Activated CD4-positive, alpha-beta T cell treated with anti-CD3 and anti-CD28 coated beads for 36 hours (primary cell): ENCODE measurements at places on chromosomes 7 and 10. TPM values are rescaled to one million over a fixed set of nuclear protein-coding genes. Genes with fewer than 3 reads are reported as not detected.

Gene SMKR1
- 2.3 TPM for total RNA-seq

Gene DDC
- 0.28 TPM for total RNA-seq

Gene WNT16
- not detected for total RNA-seq

Gene MTPN
- 136 TPM for total RNA-seq

Gene SEM1
- 42.9 TPM for total RNA-seq

Gene SEC31B
- total RNA-seq = 36.7 TPM

Gene FANK1
- total RNA-seq = 1.0 TPM

Gene ATOH7
- not detected for total RNA-seq

Gene CARD11
- total RNA-seq = 108 TPM

Gene PIK3AP1
- 2.9 TPM for total RNA-seq

Gene LOXL4
- total RNA-seq = not detected

Gene PRKG1
- not detected for total RNA-seq

Gene SPDYE16
- 0.18 TPM for total RNA-seq

Gene ZFAND2A
- 21.6 TPM for total RNA-seq

Gene ANKRD30A
- total RNA-seq = not detected

Gene ZNF804B
- not detected for total RNA-seq

Gene SFMBT2
- total RNA-seq = 17.6 TPM

Gene EIF4EBP2
- total RNA-seq = 24.4 TPM

Gene TRIL
- total RNA-seq = not detected

Gene ASB10
- not detected for total RNA-seq

Gene PITX3
- 0.66 TPM for total RNA-seq

Gene ANKRD7
- 0.34 TPM for total RNA-seq

Gene RBP3
- total RNA-seq = not detected

Gene NRAP
- total RNA-seq = not detected

Gene NKX6-2
- total RNA-seq = not detected

Gene SEMA4G
- total RNA-seq = 0.62 TPM

Gene GNGT1
- total RNA-seq = not detected

Gene PILRA
- 0.90 TPM for total RNA-seq

Gene SAP25
- 9.9 TPM for total RNA-seq

Gene C10orf62
- total RNA-seq = not detected

Gene HOXA9
- not detected for total RNA-seq

Gene CPA1
- total RNA-seq = not detected

Gene SFTPA1
- total RNA-seq = not detected

Gene SPDYE5
- total RNA-seq = not detected

Gene DMTF1
- 60.4 TPM for total RNA-seq

Gene ZNF467
- 0.25 TPM for total RNA-seq

Gene WEE2
- total RNA-seq = not detected

Gene PSMC2
- 161 TPM for total RNA-seq

Gene FAM25G
- total RNA-seq = not detected

Gene LIPJ
- not detected for total RNA-seq

Gene AKR1C1
- total RNA-seq = 0.86 TPM

Gene GPR158
- total RNA-seq = not detected

Gene SYNPO2L
- not detected for total RNA-seq

Gene FGFR2
- not detected for total RNA-seq
